ENCODE measurements at places on chromosomes 4 and X. TPM values are rescaled to one million over a fixed set of nuclear protein-coding genes. Genes with fewer than 3 reads are reported as not detected.

GRCh38 chr4:1547131-1547855, 136.8 kb downstream of the FAM53A start:
- DNase-seq, result no peak
- no peaks in the 10 kb centered on the region for H3K27me3 ChIP-seq
- H3K4me3 ChIP-seq, result peak overlapping the region; percentile 21
- peak overlapping the region; percentile 74 for H3K27ac ChIP-seq
- peaks cover 12% of the 10 kb centered on the region for H3K4me1 ChIP-seq
- no peaks in the 10 kb centered on the region for H3K36me3 ChIP-seq

GRCh38 chrX:22577181-22577580, 304.5 kb downstream of the CBLL2 start:
- H3K27me3 ChIP-seq, result no peaks in the 10 kb centered on the region
- no peak overlapping the region for H3K27ac ChIP-seq
- no peaks in the 10 kb centered on the region for H3K4me1 ChIP-seq
- no peaks in the 10 kb centered on the region for H3K36me3 ChIP-seq
- no peak overlapping the region for H3K4me3 ChIP-seq

DNA sequence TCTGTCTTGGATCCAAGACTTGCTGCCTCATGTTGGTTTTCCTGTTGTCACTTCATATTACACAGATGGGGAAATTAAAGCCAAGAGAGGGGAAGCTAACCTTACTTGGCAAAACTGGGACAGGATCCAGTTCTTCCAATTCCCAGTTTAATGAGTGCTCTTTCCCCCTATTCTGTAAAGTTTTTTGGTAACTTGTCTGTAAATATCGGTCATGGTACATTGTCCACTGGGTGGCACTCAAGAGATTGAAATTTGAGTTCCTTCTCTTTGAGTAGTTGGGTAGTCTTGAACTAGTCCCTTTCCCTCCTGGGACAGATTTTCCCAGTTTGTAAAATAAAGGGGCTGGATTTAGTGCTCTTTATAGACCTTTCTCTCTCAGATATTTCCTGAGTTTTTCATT, 12.4 kb upstream of the EOLA2 start:
- no peak overlapping the region for H3K27ac ChIP-seq
- no peaks in the 10 kb centered on the region for H3K4me1 ChIP-seq
- peaks cover 24% of the 10 kb centered on the region for H3K36me3 ChIP-seq
- no peak overlapping the region for H3K4me3 ChIP-seq
- H3K27me3 ChIP-seq, result no peaks in the 10 kb centered on the region

- no peak for DNase-seq
- H3K36me3 ChIP-seq, result no peaks in the 10 kb centered on the region
- H3K4me3 ChIP-seq, result no peak overlapping the region
- H3K27ac ChIP-seq, result no peak overlapping the region
- peaks cover 3% of the 10 kb centered on the region for H3K4me1 ChIP-seq
Measured at GRCh38 chr4:150131581-150132228, 53.5 kb downstream of the DCLK2 start.

FRMPD3 gene
- total RNA-seq, result 0.05 TPM

RBM46 gene
- 0.23 TPM for total RNA-seq

MEPE gene
- total RNA-seq, result not detected
